ENCODE measurements at places on chromosomes 12 and 14.

DNA sequence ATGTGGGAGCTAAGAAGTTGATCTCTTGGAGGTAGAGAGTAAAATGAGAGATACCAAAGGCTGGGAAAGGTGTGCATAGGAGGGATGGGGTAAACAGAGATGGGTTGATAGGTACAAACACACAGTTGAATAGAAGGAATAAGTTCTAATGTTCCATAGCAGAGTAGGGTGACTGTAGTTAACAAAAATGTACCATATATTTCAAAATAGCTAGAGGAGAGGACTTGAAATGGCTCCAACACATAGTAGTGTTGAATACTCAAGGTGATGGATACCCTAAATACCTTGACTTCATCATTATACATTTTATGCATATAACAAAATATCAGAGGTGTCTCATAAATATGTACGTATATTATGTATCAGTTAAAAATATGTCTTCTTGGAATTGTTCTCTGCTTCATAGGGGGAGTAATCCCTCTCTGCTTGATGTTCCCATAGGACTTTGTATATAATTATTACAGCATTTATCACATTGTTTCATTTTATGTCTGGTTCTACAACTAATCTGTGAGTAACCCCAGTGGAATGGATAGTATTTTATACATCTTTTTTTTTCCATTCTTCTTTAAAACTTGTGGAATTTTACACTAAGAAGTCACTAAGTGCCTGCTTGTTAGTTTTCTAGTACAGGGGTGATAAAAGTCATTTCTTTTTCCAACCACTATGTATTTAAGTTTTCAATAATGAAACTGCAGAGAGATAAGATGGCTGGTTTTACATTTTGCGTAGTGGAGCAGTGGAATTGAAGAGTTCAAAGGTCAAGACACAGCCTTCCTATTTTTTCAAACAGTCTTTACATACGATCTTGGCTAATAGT lies 1940.0 kb upstream of the SEL1L start:
- DNase-seq: no peak

GRCh38 chr14:60645126-60645741 lies 4.0 kb downstream of the SIX1 start:
- DNase-seq: no peak

DNA sequence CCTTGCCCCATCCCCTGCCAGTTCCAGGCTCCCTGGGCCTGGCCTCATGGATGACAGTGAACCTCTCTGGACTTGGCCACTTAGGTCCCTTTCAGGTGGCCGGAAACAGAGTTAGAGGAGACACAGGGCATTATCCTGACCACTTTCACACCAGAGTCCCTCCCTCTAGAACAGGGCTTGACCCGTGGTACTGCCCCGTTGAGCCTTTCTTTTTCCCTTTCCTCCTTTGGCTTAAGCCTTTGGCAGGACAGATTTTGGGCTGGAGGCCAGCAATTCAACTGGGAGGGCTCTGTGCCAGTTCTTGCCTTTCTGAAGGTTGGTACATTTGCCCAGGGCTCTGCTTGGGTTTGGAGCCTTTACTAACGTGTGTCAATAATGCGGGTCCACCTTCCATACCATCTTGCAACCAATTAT lies 22.8 kb downstream of the TPCN1 start:
- no peak for DNase-seq

DNA sequence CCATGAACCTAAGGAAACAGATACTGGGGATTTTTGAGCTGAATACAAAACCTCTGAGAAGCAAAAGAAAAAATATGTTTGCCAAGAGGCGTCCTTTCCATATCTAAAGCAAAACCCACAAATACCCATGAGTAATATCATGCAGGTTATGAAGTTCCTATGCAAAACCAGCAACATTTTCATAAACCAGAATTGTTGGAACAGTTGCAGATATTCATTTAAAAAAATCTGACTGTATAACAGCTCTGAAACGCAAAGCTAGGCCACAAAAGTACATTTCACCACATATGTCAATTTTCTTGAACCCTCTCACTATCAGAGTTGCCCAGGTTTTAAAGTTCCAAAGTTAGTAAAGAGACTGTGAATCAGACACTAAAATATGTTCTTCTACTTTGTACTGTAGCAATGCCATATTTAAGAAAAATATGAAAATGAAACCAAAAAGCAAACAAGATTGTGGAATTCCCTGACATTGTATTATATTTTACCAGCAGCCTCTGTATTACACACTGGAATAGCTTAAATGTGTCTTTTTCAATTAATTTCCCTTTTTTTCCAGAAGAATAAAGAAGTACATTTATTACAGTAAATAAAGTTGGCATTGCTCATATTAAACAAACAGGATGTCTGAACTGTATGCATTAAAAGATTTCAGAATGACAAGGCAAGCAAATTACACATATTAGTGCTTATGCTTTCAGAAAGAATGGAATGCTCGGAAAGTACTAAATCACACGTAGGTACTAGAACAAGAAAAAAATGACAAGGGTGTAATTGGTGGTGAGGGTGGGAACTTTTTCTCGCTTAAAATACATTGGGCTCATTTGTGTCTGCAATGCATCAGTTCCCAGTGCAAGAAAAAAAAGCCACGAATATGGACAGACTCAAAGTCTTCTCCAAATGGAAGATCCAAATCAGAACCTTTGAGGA lies 33.6 kb upstream of the HIF1A start:
- no peak for DNase-seq

DNA sequence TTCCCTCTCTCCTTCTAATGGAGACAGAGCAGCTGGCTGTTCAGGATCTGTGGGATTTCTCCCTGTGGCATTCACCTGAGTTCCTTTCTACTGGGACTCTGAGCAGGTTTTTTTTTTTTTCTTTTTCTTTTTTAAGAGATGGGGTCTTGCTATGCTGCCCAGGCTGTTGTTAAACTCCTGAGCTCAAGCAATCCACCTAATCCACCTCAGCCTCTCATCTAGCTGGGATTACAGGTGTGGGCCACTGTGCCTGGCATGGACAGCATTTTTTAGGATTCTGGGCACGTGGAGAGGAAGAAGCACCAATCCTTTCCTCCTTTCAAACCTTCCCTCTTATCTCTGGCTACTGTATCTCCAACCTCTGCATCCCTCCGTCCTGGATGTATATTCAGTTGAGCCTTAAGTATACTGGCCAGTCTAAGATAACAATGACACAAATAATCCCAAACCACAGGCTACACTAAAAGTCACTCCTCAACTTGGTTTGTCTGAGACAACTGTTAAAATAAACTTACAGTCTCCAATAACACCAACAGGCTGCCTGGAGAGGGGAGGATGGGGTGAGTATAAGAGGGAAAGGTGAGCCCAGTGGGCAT lies 16.4 kb upstream of the CELA1 start:
- DNase-seq: no peak

GRCh38 chr14:47826809-47827208 lies 151.4 kb upstream of the MDGA2 start:
- DNase-seq: no peak

DNA sequence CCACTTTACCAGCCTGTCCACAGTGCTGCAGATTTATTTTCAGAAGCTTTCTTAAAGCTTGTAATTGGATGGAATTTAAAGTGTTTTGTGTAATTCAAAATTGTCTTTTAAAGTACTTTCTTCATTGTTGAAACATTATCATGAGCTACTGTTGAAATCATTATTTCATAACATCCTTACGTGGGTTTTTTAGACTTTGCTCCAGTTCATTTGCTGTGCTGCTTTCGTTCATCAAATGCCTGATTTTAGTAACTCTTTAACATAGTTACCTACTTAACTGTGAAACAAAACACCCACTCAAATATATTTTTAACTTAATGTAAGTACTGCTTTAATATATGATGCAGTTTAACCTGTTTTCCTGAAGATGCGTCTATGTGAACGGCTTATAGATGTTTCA lies 47.5 kb downstream of the PIWIL1 start:
- DNase-seq: no peak

- no peak for DNase-seq
Observed at GRCh38 chr12:47413806-47414205, 292.0 kb downstream of the RPAP3 start.

- no peak for DNase-seq
Observed at GRCh38 chr14:84483072-84483420, 1046.9 kb upstream of the FLRT2 start.

Data from stimulated activated CD4-positive, alpha-beta T cell treated with anti-CD3 and anti-CD28 coated beads, Interleukin-1b, Interleukin-23, amount 100 ng/mL, for 24 hours (primary cell).